Occipital lobe (tissue), 3 donors: ENCODE measurements at places on chromosomes 1 and 21. TPM values are rescaled to one million over a fixed set of nuclear protein-coding genes. Genes with fewer than 3 reads are reported as not detected.

PLA2G2D gene
- not detected for total RNA-seq

COL24A1 gene
- total RNA-seq, result 0.78 TPM

OVAAL gene
- total RNA-seq, result not detected

SMG7 gene
- total RNA-seq, result 26.2 TPM

BMP8B gene
- total RNA-seq, result 0.16 TPM

GJA9 gene
- total RNA-seq, result not detected

GJB3 gene
- not detected for total RNA-seq

PM20D1 gene
- total RNA-seq, result not detected

GSTM1 gene
- total RNA-seq, result not detected

LMOD1 gene
- total RNA-seq, result 0.47 TPM

CDC7 gene
- total RNA-seq, result 29.3 TPM

MSH4 gene
- 1.6 TPM for total RNA-seq

ALX3 gene
- 0.31 TPM for total RNA-seq

ZBTB8A gene
- 38.1 TPM for total RNA-seq

S100A4 gene
- 0.62 TPM for total RNA-seq

PNRC2 gene
- 98.7 TPM for total RNA-seq

KIAA1614 gene
- 5.6 TPM for total RNA-seq

TFF2 gene
- total RNA-seq, result not detected

LIN28A gene
- not detected for total RNA-seq

PLA2G4A gene
- total RNA-seq, result 2.3 TPM

MCOLN2 gene
- total RNA-seq, result not detected

OR10Z1 gene
- not detected for total RNA-seq

KLF17 gene
- 0.31 TPM for total RNA-seq

RNF223 gene
- total RNA-seq, result not detected

PERM1 gene
- 0.47 TPM for total RNA-seq

MATN1 gene
- total RNA-seq, result 0.31 TPM

ERICH3 gene
- total RNA-seq, result 16.7 TPM

GLMN gene
- total RNA-seq, result 42.6 TPM

GSTM5 gene
- 1.9 TPM for total RNA-seq

LCE3E gene
- total RNA-seq, result not detected

S100A7A gene
- total RNA-seq, result not detected

POGZ gene
- total RNA-seq, result 37.3 TPM

LRRC7 gene
- 303 TPM for total RNA-seq

LCE6A gene
- total RNA-seq, result not detected

PRELP gene
- 0.16 TPM for total RNA-seq

NFYC gene
- 34.6 TPM for total RNA-seq

IGSF9 gene
- total RNA-seq, result 5.9 TPM

C1QB gene
- total RNA-seq, result 4.8 TPM

LRIG2 gene
- total RNA-seq, result 36.5 TPM

SLC25A34 gene
- 1.2 TPM for total RNA-seq

SPRR2F gene
- total RNA-seq, result not detected

SLC6A17 gene
- total RNA-seq, result 13.9 TPM

ATP1A4 gene
- 0.31 TPM for total RNA-seq

RHOU gene
- 39.6 TPM for total RNA-seq

GRIK1 gene
- 7.5 TPM for total RNA-seq

RNU1-3 gene
- total RNA-seq, result under 0.01 TPM

IVL gene
- total RNA-seq, result not detected

PRAMEF8 gene
- not detected for total RNA-seq

TMEM35B gene
- total RNA-seq, result 4.7 TPM
